ENCODE measurements at places on chromosomes 6 and 20.
A peak's percentile ranks its signal among the peaks of the same experiment; 100 is the strongest.

DNA sequence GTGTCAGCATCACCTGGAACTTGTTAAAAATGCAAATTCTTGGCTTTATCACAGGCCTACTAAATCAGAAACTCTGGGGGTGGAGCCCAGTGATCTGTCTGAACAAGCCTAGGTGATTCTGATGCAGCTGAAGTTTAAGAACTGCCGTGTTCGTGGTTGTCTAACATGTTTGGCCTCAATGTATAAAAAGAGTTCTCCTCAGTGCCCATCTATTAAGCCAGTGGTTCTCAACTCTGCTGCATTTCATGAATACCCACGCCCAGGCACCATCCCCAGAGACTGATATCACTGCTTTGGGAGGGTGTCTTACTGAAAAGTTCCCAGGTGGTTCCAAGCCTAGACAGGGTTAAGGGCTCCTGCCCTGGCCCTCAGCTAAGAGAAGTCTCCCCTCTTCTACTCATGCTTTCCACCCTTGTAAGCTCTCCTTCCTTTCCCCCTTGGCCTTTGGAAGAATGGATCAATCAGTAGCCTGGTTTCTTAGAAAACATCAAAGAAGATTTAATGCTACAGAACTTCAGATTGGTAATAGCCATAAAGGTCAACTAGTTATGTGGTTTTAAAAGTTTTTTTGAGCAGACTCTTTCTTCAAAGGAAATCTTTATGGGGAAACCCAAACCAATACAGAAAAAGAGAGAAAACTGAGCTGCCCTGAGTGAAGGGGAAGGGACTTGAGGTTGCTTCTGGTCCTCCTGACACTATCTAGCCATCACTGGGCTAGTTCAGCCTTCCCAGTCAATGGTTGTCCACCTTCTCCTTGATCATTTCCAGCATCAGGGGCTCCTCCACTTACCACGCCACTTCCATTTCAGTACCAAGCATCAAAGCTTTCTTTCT, 38.9 kb upstream of the TNFAIP3 start:
- DNase-seq, result no peak

- DNase-seq, result peak; percentile 64
Observed at GRCh38 chr6:20205722-20206161, 6.5 kb downstream of the MBOAT1 start.

GRCh38 chr6:108550256-108550655, 10.5 kb upstream of the FOXO3 start:
- DNase-seq, result no peak

DNA sequence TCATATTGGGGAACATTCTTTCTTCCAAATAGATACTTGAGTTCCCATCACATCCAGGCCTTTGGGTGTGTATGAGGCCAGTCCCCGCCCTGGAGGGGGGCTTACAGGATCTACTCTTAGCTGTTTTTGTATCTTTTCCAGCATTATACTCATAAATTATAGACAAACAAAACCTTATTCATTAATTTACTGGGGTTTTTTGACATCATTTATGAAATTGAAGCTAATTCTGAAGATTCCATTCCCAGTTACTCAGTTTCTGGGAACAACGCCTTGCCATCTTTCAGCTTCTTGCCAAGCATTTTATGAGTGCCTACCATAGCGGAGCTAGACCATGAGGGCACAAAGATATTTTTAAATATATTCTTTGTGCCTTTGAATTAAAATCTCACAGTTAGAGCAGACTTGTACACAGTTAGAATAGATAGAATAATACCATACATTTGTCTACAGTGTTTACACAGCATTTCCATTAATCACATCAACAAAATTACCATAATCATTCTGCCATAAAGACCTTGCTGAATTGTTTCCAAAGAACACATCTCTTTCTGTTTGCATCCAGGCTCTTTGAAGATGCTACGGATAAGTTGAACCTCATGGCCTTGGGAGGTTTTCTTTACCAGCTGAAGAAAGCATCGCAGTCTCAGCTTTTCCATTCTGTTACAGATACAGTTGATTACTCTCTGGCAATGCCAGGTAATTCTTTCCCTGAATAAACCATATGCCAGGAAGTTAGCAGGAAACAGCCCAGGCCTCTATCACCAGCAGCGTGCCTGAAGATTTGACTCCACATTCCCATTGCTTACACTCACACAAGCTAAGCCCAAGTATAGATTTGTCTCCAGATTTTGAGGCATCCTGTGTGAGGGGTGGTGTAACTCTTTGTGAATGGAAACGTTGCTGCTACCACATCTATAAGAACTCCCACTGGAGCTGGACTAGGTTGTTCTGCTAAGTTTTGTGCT, 75.4 kb upstream of the PBOV1 start:
- peak; percentile 62 for DNase-seq

DNA sequence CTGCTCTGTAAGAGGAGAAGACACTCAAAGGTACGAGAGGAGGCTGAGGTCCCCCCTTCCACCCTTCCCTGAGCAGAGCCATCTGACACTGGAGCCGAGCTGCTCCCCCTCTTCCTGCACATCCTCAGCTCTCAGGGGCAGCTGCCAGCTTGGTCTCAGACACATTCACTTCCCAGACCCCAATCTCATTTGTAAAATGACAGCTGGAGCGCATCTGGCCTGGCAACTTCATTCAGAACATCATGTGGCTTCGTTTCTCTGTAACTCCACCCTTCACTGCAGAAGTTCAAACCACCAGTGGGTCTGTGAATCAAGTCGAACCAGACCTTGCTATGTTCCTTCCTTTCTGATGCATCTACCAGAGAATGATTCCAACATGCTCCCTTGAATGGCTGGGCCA, 145.6 kb upstream of the CDH4 start:
- DNase-seq, result no peak

DNA sequence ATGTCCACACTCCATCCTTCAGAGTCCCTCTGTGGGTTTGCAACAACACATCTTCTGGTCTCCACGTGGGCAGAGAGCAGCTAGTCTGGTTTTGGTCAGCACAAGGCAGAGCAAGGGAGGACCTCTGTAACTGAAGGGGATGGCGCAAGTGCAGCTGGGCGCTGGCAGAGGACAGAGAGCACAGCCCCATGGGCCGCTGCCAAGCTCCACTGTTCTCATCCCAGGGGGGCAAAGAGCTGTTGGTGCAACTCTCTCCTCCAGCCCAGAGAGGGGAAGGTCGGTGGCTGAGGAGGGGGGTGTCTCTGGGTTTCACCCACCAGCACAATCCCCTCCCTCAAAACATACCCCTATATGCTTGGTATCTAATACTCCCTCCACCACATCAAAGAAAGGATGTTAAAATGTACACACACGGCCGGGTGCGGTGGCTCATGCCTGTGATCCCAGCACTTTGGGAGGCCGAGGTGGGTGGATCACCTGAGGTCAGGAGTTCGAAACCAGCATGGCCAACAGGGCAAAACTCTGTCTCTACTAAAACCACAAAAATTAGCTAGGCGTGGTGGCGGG, 9.1 kb downstream of the ATP9A start:
- DNase-seq, result no peak

DNA sequence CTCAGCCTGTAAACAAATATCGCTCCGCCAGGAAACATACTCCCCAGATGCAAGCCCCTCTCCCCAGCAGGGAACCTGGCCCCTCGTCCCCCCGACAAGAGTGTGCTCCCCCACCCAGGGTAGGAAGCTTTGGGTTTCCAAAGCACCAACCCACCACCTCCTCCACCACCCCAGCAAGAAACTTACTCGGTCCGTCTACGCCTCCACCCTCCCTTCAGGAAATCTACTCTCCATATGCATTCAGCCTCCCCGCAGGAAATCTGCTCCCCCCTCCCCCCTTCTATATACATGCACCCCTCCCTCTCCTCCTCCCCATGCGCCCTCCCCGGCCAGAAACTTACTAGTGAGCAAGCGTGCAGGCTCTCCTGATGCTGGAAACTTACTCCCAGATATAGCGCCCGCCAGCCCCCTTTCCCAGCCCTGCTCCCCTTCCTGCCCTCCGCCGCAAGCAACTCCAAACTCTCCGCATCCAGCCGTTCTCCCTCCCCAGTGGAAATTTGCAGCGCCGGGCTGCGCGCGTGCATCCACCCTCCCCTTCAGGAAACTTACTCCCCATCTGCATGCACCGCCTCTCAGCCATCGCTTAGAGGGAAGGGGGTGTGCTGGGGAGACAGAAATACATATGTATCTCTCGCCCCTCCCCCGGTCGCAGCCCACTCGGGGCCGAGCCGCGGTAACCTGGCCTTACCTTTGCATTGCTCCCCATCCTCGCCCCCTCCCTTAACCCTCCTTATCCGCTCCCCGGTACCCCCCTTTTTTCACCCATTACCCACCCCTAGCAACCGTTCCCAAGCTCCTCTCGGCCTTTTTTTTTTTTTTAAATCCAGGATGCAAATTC, at the start of gene TRERF1:
TRERF1 (minus strand) TSS at position 594 of the 838 bp plus-strand sequence. CDS start 182,336 bp downstream, outside the sequence.
- peak; percentile 92 for DNase-seq

DNA sequence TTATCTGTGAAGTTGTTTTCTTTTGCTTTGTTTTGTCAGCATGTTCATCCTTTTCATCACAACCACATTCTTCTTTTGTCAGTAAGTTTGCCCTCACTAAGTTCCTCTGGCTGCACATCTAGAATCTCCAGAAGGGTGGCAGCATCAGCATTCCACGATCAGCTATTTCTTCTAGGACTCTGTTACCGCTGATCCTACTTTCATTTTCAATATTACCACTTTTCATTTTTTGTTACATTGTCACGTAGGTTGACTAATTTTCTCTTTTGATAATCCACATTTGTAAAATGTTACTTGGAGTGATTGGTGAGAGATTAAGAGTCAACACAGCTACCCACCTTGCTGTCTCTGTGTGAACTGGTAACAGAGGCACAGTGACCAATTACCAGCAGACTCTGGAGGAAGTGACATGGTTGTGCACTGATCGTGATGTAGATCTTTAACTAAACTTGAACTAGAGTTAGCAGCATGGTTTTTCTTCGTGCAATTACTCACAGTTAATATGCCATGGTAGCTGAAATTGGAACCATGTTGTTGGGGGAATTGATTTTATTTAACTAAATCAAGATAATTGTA, 307.9 kb upstream of the SLC35B3 start:
- DNase-seq, result no peak

GRCh38 chr6:17064975-17065374, 36.9 kb upstream of the STMND1 start:
- DNase-seq, result no peak

GRCh38 chr6:154301839-154302752, 54.5 kb downstream of the IPCEF1 start:
- DNase-seq, result no peak

GRCh38 chr6:126054802-126055201, 68.5 kb downstream of the TRMT11 start:
- no peak for DNase-seq

Data from esophagus muscularis mucosa (tissue), 4 donors.